ENCODE measurements at places on chromosomes 5 and 9.

GRCh38 chr9:101114317-101114716, 85.8 kb downstream of the PLPPR1 start:
- no peak for DNase-seq

- DNase-seq: peak; percentile 93
Observed at GRCh38 chr9:113614843-113615648, 151.5 kb downstream of the RGS3 start.

DNA sequence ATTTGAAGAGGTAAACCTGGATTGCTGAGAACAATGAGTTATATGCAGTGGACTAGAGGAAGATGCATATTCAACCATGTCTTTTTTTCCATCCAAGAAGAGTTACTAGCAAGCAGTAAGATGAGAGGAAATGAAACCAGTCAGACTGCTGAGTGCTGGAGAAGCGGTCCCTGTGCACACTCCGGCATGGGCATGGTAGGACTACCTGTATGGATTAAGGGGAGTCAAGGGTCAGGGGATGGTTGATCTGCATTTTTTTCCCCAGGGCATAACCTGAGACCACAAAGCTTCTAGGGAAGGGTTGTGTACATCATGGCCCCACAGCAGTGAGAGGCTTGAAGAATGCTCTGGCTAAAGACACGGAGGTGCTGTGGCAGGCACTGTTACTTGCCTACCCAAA, 76.6 kb upstream of the ZNF169 start:
- DNase-seq: no peak

DNA sequence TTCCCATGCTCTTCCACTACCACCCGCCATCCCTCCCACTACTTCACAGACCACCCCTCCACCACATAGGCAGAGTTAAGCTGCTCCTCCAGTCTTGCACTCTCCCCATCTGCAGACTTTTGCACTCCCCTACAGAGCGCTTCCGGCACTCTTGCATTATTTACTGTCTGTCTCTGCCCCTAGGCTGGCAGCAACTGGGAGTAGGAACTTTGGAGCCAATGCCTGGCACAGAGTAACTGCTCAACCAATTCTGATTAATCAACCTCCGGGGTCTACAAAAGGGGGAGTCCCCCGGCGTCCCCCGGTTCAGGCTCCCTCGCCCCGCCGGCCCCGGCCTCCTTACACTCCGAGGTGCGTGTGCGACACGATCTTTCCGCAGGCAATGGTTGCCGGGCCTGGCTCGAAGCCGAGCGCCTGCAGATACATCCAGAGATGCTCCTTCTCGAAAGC, 498 bp downstream of the HAUS6 start:
- no peak for DNase-seq

DNA sequence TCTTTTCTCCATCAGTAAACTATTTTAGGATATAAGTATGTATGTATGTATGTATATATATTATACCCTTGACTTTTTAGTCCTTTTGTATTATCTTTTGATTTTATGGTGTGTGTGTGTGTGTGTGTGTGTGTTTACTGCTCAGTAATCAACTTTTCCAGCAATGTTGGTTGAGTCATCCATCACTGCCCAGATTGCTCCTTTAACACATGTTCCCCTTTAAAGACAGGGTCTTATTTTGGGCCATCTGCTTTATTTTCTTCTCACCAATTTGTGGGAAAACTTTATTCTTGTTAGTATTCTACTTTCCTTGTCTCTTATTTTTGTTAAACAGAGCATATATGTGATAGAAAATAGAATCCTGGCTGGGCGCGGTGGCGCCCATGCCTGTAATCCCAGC, 28.1 kb downstream of the ANKRD33B start:
- no peak for DNase-seq

- no peak for DNase-seq
Observed at GRCh38 chr5:78245136-78245535, 49.4 kb downstream of the AP3B1 start.

GRCh38 chr5:43017428-43017815, 22.7 kb downstream of the ANXA2R start:
- DNase-seq: peak; percentile 15

GRCh38 chr9:121445986-121446385, 53.7 kb downstream of the GGTA1 start:
- no peak for DNase-seq

DNA sequence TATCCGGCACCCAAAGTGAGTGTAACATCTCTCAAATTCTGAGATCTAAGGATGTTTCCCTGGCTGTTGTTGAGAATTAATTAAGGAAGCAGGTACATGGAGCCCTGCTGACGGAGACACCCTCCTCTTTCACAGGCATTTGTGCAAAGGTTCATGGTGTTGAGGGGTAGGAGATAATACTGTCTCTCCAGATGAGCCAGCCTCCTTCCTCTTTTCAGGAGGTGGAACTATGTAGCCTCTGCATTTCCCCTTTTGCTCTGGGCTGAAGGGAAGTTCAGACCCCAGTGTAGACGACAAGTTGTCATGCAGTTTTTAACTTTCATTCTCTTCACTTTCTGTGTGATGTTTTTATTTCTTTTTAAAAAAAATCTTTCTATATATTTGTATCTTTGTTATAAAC, 107.5 kb downstream of the GALNT10 start:
- no peak for DNase-seq

GRCh38 chr9:95788521-95788991, 86.9 kb upstream of the ERCC6L2 start:
- no peak for DNase-seq

- no peak for DNase-seq
Observed at GRCh38 chr5:146213210-146213826, 9.9 kb downstream of the RBM27 start.

DNA sequence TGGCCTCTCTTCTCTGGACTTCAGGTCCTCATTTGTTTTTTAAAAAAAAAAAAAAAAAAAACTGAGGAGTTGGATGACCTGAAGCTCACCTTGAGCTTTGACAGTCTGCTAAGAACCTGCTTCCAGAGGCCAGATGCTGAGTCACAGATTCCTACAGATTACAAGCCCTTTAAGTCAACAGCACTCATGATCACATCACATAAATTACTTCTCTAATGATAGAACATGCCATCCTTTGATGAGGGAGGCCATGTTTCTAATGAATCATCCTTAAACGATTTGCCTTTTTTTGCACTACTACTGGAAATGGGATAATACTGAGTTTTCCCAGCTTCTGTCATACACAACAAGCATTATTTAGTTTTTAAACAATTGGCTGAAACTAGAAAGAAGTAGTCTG, 34.2 kb upstream of the MYOT start:
- DNase-seq: peak; percentile 31

DNA sequence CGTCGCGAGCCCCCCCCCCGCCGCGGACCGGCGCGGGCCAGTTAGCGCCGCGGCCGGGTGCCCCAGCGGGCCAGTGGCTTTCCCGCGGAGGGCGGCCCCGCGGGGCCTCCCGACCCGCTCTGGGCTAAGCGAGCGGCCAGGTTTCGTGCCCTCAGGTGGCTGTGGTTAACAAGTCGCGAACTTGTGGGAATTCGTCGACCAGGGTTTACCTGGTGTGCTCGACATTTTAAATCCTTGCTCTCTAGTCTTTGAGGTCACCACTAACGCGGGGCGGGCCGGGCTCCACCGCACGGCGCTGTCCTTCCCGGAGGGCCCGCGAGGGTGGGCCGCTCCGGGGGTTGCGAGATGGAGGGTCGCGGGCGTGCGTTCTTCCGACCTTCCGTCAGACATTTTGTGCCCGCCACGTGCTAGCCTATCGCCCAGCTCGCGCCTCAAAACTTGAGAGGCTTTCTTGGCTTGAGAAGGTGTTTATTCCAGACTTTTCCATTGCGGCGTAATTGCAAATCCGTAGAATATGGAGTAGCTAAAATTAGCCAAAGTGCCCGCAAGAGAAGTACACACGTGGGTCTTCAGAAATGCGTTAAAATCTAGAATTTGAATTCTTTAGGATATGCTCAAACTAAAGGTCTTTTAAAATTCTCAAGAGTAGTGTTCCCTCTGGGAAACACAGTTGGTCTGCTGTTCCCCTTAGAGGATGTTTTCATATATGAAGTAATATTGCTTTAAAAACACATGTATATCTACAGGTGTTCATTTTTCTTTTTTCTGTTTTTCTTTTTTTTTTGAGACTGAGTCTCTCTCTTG, 2.1 kb downstream of the ANP32B start:
- peak; percentile 12 for DNase-seq

- no peak for DNase-seq
Observed at GRCh38 chr9:79040671-79041070, 531.1 kb upstream of the TLE4 start.

DNA sequence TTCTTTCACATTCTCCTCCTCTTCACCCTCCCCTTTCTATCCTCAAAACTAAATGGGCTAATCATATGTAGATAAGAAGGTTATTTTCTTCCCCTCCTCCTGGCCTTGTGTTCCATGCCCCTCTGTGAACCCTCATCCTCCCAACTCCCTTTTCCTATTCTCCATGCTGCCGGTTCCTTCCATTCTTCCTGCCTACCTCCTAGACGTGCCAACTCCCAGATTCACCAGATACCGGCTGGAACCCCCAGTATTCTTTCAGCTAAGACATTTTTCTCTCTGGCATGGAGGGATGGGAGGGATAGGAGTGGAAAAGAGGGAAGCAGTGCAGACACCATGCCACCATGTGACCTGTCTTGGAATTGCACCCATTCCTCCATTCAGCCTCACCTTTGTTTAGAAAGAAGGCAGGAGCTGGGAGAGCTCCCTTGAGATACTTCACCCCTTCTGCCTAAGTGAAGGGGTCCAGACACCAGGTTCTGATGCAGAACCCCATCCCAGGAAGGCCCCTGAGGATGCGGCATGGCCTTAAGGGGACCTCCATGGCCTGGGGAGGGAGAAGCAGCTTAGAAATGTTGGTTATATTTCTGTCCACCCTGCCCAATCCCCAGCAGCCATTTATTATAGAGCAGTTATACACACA, 4.8 kb downstream of the DNAJB5 start:
- DNase-seq: no peak

DNA sequence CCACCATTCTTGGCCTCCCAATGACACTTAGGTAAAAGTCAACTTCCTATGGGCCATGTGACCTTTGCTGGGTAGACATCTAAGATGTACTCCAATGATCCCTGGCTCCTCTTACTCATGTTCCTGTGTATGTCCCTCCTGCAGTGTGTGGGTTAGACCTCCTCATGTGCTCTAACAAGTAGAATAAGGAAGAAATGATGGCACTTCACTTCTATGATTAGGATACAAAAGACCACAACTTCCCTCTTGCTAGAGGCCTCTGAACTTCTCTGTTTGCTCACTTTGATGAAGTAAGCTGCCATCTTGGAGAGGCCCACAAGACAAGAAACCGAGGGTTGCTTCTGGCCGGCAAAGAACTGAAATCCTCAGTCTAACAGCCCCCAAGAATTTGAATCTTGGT, 131.8 kb downstream of the TAF11L14 start:
- no peak for DNase-seq

DNA sequence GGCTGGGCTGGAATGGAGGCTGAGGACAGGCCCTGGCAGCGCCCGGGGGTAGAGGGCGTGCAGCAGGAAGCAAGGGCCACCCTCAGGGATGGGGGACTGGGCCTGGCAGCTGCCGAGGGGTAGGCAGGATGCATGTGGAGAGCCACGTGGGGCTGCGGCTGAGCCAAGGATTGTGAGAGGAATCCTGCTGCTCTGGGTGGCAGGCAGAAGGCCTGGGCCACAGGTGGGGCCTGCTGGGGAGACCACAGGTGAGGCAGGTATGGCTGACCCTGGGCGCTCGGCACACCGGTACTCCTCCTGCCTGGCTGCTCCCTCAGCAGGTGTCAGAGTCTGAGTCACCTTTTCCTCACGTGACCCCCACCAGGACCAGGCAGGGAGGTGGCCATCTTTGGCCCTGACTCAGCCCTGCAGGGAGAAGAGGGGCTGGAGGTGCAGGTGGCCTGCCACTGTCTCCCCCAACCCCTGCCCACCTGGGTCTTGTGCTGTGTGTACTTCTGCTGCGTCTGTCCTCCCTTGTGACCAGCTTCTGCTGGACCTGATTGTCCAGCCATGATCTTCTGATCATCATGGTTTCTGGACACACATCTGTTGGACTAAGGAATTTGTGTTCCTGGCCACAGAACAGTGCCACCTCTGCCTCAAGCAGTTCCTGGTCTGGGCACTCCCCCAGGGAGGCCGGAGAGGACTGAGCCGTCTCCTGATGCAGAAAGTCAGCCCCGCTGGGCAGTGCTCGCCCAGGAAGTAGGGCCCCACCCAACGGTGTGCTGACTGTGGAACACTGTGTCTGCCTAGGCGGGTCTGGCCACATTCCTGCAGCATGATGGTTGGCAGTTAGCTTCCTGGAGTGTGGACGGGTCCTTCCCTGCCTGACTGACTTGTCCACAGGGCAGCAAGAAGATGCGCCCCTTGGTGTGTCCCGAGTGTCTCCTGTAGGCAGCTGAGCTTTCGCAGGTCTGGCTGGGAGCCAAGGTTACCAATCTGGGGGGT, 6.4 kb downstream of the ARRDC1 start:
- DNase-seq: peak; percentile 46

- no peak for DNase-seq
Observed at GRCh38 chr5:22699319-22699718, 153.8 kb downstream of the CDH12 start.

DNA sequence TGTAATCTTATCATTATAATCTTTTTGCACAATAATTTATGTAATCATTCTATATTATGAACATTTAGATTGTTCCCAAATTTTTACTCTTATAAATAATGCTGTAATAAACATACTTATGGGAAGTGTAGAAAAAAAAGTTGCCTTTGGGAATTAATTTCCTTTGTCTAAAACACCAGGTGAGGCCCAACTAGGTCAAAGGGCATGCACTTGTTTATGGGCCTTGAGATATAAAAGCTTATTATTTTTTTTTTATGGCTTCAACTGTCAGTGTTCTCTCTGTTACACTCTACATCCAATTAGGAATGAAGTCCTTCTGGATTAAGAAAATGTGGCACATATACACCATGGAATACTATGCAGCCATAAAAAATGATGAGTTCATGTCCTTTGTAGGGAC, 6.5 kb upstream of the PRLR start:
- DNase-seq: no peak

GRCh38 chr5:160418561-160419457, at the start of gene SLU7:
Gene SLU7, minus strand, starts transcription at chr5:160419081. Its CDS starts 3,787 bp downstream, at chr5:160415294.
- peak; percentile 95 for DNase-seq

DNA sequence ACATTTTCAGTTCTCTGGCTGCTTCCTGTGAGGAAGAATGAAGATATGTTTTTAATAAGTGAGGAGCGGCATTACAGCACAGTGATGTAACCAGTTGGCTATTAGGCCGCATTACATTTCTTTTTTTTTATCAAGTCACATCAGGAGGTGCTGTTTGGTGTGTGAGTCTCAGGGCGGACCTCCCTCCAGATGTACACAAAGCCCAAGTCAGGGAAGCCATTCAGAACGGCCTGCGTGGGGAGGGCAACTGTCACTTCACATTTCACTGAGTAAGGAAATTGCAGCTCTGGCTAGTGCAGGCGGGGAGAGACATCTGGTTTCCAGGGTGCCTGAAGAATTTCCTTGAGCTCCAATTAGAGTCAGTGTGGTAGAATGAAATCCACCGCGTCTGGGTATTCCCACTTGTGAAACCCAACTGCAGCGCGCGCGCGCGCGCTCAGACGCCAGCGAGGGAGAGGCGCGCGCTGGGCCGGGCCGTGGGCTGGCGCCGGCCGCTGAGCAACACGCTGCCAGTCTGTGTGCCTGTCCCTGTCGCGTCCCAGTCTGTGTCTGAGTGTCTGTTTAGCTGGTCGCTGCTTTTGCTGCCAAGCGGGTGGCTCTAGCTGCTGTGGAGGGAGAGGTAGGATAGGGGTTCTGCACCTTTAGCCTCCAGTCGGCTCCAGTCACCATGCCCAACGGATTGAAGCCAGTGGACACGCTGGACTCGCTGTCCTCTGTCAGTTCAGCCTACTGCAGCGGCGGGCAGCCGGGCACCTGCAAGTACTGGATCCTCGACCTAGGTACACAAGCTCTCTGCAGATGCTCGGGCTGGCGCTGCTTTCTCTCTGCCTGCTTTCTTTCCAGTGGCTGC, 140.8 kb upstream of the OTULINL start:
- peak; percentile 97 for DNase-seq

All from fibroblast of gingiva (primary cell).